ENCODE measurements at places on chromosomes 1 and 21. TPM values are rescaled to one million over a fixed set of nuclear protein-coding genes. Genes with fewer than 3 reads are reported as not detected.
A peak's percentile ranks its signal among the peaks of the same experiment; 100 is the strongest.

DNA sequence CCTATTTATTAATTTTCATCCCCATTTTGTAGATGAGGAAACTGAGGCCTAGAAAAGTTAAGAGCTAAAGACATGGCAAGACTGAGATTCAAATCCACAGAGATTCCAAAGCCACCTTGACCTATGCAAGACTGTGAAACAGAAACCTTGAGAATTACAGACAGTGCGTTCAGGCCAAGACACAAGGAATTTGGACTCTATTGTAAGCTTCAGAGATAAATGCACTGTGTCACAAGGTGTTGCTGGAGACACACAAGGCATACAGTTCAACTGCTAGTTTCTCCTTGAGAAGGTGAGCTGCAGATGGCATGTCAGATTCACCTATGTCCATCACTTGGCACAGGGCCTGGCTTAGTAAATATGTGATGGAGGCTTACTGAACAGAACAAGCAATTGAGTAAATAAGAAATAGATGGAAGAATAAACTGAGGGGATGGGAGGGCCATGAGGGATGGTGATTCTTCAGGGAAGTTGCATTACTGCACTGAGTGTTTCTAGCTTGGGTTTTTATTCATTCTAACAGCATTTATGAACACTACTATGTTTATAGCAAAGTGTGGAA, 215.0 kb downstream of the DAB1 start:
- DNase-seq: no peak

GRCh38 chr1:1421907-1422464, 910 bp upstream of the ANKRD65 start:
- DNase-seq: no peak

Gene DMBX1
- not detected for total RNA-seq

DNA sequence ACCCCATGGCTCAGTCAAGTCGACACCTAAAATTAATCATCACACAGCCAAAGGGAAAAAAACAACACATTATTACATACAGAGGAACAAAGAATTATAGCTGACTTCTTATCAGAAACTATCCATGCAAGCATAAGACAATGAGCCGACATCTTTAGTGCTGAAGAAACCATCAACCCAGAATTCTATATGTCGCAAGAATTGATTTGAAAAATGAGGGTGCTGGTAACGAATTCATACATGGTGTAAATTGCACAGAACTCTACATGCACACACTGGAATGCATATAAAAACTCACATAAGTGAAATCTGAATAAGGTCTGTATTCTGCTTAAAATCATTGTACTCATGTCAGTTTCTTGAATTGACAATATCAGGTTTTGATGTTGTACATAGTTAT, 25.0 kb upstream of the EIF4G3 start:
- DNase-seq: no peak

Gene NBPF4
- not detected for total RNA-seq

DNA sequence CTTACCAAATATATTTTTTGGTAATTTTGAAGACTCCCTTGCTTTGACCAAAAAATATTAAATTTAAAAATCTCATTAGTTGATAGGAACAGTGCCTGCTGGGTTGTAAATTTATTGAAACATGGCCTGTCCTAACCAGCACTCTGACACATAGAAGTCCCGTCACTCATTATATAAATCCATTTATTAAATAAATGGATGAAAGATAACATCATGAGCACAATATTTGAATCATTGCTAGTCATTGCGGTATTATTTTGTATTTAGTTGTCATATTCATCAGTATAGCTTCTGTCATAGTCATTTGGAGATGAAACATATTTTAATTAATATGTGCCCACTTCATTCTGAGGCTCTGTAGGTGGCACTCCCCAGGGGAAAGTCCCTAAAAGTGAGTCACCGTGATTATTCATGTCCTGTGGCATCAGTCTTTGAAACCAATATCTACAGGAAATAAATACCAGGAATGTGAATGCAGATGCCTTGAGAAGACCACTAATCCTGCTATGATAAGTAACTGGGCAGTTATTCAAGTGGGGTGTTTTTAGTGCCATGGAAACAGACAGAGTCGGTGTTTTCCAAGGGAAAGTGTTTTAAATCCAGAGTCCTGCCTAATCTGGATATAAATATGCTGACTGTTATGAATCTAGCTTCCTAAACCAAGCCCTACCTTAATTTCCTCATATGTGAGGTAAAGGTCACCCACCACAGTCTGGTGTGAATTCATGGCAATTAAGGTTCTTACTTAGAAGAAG, 302.0 kb downstream of the DUSP10 start:
- no peak for DNase-seq

DNA sequence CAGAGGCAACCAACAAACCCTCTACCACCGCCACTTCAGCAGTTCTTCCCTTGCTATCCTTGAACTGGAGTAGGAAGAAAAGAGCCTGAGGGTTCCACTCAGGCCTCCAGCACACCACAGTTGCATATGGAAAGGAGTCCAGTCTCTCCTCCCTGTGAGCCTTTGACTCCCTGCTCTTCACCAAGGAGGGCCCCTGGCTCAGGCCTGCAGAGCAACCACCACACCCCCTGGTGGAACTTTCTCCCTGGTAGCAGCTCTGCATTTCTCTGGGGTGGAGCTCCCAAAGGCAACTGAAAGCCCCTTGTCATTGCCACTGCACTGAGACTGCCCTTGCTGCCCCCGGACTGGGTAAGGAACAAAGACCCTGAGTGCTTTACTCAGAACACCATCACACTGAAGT, 1021.5 kb upstream of the ADGRL2 start:
- no peak for DNase-seq

DNA sequence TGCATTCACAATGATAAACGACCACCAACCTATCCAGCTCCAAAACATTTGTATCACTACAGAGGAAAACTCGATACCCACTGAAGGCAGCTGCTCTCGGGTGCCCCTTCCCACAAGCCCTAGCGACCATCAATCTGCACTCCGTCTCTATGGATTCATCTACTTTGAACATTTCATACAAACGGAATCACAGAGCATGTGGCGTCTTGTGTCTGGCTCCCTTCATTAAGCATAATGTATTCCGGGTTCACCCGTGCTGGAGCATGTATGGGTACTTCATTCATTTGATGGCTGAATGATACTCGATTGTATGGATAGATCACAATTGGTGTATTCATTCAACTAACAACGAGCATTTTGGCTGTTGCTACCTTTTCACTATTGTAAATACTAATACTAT, 340.2 kb downstream of the SMYD3 start:
- DNase-seq: no peak

DNA sequence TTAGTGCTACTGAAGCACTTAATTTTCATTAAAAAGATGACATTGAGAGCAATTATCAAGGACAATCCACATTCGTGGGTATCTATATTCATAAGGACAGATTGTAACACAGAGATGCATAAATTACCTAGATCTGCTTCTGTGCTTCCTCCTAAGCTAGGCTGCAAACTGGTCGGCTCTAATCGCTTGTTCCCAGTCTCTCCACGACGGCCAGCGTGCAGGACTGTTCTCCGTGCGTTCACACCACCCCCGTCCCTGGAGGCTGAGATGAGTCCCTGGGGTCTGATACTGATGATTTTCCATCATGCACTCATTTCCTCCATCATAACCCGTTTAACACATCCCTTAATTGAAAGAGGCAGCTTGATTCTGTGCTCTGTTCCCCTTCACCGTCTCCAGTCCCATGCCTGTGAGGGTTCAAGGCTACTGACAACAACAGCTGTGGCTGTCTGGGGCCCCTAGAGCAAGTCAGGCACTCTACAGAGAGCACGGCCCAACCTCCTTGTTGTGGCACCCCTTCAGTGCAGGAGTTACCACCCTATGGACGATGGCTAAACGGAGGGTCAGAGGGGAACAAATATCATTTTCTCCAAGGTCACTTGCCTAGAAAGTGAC, 469.6 kb downstream of the NPHP4 start:
- no peak for DNase-seq

DNA sequence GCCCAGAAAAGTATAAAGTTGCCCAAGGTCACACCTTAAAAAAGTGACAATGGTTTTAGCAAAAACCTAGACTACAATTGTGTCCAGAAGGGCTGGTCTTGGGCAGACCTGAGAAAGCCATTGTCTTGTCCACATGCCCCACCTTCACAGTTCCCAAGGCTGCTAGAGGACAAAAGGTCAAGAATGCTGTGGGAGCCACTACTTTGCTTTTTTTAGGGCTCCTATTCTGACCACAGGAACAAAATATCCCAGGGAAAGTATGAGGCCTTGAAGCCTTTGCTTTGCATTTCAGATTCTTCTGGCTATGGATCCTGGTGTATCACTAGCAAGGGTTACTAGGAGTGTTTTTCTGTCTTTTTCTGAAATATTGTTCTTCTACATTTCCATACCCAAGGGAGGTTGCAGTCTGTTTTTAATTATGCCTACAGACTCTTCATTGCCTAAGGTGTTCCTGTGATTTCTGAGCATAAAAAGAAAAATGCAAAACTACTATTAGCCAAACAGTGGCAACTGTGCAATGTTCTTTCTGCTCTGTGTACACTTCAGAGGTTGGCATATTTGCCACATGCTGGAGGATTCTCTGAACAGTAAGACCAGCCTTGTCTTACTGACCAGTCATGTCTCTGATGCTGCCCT, 10.7 kb downstream of the C1orf162 start:
- no peak for DNase-seq

GRCh38 chr1:212488436-212489283, 55.9 kb downstream of the NENF start:
- peak; percentile 66 for DNase-seq

GRCh38 chr1:235060607-235061470, 67.8 kb downstream of the TOMM20 start:
- peak; percentile 54 for DNase-seq

- DNase-seq: peak; percentile 90
Measured at GRCh38 chr1:10755970-10756521, 40.4 kb downstream of the CASZ1 start.

DNA sequence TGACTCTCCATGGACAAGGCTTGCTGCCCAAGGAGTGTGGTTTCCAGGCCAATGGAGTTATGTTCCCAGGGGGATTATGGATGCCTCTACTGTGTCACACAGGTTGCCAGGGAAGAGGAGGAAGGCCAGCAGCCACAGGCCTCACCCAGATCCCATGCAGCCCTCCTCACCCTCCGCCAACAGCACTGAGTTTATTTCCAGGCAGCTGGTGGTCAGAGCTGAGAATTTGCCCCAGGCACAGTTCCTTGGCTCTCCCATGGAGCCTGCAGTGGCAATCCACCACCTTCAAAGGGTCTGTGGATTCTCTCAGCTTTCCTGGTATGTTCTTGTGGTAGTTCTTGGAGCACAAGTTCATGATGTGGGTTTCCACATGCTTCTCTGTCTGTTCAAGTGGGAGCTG, 79.2 kb downstream of the NTNG1 start:
- no peak for DNase-seq

DNA sequence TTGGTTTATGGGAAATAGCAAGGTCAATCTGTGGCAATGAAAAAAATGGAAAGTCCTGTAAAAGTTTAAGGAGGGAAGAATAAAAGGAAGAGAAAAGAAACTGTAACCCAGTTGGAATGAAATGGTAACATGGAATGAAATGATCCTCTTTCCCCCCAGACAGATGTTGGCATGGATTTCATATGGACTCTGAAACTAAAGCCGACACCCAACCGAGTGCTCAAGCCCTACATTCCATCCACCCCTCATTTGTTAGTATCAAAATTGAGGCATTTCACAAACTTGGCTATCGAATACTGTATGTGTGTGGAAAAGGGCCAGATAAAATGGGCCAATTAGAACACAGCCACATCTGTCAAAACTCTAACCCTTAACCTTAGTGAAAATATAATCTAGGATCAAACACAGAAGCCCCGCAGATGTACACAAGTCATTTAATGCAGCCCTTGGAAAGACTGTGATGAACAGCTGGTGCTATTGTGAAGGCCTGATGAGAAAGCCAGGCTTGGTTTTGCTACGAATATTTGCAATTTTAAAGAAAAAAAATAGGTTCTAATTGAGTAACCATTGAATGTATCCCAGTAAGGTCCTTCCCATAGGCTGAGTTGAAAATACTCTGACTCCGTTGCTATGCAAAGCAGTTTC, 72.6 kb upstream of the RGL1 start:
- DNase-seq: no peak

DNA sequence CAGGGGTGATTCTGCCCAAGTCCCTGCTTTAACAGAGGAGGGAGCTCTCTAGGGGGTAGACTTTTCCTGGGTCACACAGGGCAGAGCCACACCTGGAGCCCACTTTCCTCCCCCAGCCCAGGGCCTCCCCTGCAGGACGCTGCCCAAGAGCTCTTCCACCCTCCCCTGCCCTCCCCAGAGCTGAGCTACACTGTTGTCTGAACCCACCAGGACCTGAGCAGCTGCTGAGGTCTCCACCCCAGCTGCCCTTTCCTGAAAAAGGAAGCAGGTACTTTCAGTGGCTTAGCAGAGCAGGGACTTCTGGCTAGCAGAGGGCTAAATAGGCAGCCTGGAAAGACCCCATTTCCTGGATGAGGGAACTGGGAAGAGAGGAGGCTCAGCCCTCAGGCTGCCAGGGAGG, 169.3 kb upstream of the ETV3 start:
- DNase-seq: peak; percentile 24

Gene OR2L13
- not detected for total RNA-seq

GRCh38 chr1:219931033-219931432, 2.7 kb upstream of the SLC30A10 start:
- DNase-seq: no peak

- peak; percentile 86 for DNase-seq
Measured at GRCh38 chr1:168714012-168714411, 15.0 kb downstream of the DPT start.

DNA sequence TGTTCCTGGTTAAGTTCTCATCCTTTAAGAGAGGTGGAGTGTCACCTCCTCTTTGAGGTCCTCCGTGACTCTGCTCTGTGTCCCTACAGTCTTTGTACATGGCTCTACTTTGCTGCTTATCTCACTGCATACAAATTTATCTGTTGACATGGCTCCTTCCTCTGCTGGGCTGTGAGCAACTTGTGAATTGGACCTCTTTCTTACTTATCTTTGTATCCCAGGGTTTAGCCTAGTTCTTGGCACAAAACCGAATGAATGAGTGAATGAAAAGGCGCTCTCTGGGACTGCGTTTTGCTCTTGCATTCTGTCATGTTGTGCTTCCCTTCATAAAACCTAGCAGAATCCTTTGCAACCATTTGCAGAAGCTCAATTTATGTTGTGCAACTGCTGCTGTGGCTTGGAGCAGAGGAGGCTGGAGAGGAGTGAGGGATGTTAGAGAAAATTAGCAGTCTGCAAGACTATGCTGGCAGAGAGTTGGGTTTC, 12.4 kb downstream of the SLC26A9 start:
- no peak for DNase-seq

GRCh38 chr1:58739856-58740466, 40.1 kb upstream of the MYSM1 start:
- no peak for DNase-seq

DNA sequence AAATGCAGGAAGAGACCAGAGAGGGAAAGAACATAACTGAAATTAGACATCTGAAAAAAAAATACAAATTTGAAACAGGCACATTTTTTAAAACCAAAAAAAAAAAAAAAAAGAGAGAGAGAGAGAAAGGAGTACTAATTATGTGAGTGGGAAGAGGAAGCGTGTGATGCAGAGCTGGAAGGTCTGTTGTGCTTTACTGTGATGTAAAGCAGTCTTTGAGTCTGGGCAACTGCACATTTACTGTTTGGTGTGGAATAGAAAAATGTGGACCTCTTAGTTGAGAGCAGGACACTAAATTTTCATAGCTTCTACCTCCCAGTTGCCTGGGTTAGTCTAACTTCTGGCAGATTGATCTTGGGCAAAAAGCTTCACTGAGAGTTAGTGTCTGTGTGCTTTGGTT, 16.5 kb downstream of the LHX9 start:
- no peak for DNase-seq

- DNase-seq: no peak
Measured at GRCh38 chr1:166350490-166350889, 183.7 kb upstream of the FAM78B start.

GRCh38 chr1:246725191-246725590, 982 bp downstream of the SCCPDH start:
- DNase-seq: no peak
